ENCODE measurements at places on chromosomes 2 and 18.

GRCh38 chr18:111306-112014 is 46.9 kb upstream of the USP14 start:
- no peak for DNase-seq

GRCh38 chr18:74414953-74415515 is 42.1 kb downstream of the DIPK1C start:
- no peak for DNase-seq

GRCh38 chr18:26826656-26827235 is 38.8 kb downstream of the AQP4 start:
- DNase-seq, result no peak

GRCh38 chr2:143608063-143608423 is 478.8 kb downstream of the ARHGAP15 start:
- DNase-seq, result no peak

DNA sequence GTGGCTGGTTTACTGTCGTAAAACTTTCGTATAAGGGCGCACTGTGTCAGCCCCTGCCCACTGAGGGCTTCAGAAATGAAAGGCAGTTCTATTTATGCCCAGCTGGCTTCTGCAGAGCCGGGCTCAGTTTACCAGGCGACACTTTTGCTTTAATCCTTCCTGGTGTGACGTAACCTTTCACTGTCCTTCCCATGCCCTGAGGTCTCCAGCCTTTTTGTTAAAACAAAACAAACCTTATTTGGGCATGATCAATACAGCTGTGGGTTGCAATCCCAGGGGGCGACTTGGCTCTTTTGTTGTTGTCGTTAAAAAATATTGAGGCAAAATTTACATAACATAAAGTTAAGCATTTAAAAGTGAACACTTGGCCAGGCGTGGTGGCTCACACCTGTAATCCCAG is 85.3 kb downstream of the AGAP1 start:
- no peak for DNase-seq

- DNase-seq, result no peak
Measured at GRCh38 chr18:58231930-58232329, 187.9 kb downstream of the NEDD4L start.

- no peak for DNase-seq
Measured at GRCh38 chr2:232492963-232493700, 5.5 kb upstream of the ECEL1 start.

- DNase-seq, result no peak
Measured at GRCh38 chr18:63368611-63369010, 1.6 kb upstream of the KDSR start.

GRCh38 chr2:167928434-167928833 is 319.0 kb downstream of the STK39 start:
- DNase-seq, result no peak

DNA sequence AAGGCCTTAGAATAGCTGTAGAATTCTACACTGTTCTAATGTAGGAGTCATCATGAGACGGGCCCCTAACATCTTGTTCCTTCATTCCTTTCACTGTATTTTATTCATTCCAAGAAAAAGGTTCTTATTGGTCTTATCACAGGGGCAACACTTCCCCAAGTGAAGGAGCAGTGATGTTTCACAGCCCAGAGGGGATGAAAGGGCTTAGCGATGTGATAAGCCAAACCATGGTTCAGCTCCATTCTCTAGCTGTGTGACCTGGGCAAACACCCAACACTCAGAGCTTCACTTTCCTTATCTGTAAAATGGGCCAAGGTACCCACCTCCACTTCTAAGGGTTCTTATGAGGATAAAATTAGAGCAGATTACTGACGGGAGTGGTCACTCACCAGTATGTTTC is 25.4 kb upstream of the HS6ST1 start:
- DNase-seq, result no peak

GRCh38 chr18:76402026-76402990 is 92.7 kb downstream of the ZNF516 start:
- no peak for DNase-seq

DNA sequence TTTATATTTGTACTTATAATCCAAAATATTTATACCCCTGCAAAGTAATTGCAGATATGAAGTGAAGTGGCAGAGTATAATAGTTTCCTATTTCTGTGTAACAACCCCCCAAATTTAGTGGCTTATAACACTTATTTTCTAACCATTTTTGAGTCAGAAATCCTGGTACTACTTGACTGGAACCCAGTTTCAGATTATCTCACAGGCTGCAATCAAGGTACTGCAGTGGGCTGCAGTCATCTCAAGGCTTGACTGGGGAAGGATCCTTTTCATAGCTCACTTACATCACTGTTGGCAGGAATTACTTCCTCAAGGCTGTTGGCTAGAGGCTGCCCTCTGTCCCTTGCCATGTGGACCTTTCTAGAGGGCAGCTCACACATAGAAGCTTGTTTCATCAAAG is 558.2 kb upstream of the PKDCC start:
- DNase-seq, result no peak

- DNase-seq, result no peak
Measured at GRCh38 chr18:79741362-79741700, 56.4 kb upstream of the KCNG2 start.

DNA sequence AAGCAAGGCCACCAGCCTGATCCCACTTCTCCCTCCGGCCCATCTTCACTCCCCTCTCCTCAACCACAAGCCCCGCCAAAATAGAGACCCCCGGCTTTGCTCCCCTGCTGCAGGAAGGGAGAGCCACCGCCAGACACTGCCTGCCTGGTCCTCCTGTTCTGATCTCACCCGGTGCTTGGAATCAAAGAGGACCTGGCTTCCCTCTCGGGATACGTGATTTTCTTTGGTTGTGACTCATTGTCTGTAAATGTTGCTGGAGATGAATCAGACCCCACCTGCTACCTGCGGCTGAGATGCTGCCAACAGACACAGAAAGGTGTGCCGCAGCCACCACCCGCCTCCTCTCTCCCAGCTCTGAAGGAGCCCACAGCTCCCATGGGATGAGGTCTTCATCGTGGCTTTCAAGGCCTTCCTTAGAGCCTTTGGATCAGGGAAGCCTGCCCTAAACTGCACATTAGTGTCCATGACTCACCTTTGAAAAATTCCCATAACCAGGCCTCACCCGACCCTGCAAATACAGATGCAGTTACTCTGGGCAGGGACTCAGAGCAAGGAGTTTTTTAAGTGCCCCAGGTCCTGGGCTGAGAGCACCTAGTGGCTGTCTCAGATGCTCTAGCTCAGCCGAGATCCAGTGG is 79.4 kb upstream of the ZNF532 start:
- no peak for DNase-seq

DNA sequence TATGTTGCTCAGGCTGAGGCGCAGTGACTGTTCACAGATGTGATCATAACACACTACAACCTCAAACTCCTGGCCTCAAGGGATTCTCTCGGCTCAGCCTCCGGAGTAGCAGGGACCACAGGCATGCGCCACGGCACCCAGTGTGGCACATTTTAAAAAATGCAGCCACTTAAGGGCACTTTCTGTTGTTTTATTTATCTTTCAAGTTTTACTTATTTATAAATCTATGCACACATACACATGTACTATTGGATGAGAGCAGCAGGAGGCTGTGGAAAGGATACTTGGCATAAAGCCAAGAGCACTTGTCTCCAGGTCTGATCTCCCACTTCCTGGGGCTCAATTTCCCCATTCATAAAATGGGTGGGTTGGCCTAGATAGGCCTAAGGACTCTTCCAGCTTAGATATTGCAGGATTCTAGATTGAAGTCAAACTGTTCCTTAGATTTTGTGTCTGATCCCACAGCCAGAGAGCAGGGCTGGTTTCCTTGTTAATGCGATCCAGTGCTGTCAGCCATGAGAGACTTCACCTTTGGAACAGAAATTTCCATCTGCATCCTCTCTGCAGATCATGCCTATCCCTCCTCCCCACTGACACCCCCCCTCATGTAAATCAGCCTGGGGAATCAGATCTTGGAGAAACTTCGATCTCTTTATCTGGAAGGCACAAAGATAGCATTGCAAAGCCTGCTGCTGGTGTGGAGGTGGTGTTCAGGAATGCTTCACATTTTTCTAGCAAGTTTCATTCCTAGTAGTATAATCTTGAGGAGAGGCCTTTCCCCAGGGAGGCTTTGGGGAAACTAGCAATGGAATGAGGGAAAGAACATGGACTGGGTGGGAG is 24.7 kb downstream of the PCBP1 start:
- no peak for DNase-seq

DNA sequence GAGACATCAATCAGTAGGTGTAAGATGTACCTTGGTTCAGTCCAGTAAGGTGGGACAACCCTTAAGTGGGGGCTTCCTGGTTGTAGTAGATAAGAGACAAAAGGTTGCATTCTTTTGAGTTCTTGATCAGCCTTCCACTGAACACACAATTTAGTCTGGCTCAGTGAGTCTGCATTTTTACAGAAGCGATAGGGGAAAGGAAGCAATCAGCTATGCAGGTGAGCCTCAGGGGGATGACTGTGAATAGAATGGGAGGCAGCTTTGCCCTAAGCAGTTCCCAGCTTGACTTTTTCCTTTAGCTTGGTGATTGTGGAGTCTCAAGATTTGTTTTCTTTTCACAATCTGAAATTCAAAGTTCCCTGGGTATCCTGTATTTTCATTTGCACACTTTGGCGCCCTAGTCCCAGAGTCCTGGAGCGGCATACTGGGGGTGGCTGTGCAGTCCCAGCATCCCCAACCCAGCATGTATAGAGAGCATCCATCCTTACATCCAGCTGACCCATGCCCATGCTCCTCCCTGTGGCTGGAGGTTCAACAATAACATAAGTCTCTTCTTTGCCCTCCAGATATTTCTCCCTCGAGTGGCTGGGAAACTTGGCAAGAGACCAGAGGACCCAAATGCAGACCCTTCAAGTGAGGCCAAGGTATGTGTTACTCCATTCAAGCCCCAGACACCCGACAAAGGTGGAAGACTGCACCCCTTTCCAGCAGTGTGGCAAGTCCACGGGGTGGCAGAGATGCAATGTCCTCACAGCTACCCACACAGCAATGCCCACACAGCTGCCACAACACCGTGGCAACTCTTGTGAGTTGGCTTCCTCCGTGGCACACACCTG is 20.1 kb upstream of the PRLH start:
- DNase-seq, result no peak

- DNase-seq, result no peak
Measured at GRCh38 chr2:240648650-240649275, 23.5 kb downstream of the GPR35 start.

- DNase-seq, result no peak
Measured at GRCh38 chr2:71614976-71615766, 161.8 kb downstream of the DYSF start.

GRCh38 chr2:42457011-42457410 is 36.8 kb downstream of the KCNG3 start:
- no peak for DNase-seq
